Sigmoid colon (tissue), 7 donors: ENCODE measurements at places on chromosomes 1 and 21. TPM values are rescaled to one million over a fixed set of nuclear protein-coding genes. Genes with fewer than 3 reads are reported as not detected.
A peak's percentile ranks its signal among the peaks of the same experiment; 100 is the strongest.

DNA sequence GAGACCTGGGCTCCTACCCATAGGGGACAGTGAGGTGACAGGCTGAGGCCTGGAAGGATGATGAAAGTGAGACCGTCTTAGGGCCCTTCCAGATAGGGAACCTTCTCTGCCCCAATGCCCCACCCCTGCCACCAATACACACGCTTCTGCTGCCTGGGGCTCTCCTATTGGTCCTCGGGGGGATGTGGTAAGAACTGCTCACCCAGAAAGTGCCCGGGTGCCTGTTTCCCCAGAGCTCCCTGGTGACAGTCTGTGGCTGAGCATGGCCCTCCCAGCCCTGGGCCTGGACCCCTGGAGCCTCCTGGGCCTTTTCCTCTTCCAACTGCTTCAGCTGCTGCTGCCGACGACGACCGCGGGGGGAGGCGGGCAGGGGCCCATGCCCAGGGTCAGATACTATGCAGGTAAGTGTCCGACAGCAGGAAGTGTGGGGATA is 948 bp downstream of the SEMA4A start:
- H3K4me3 ChIP-seq: no peak overlapping the region
- H3K27me3 ChIP-seq: peaks cover 18% of the 10 kb centered on the region
- no peak for DNase-seq
- H3K27ac ChIP-seq: no peak overlapping the region
- H3K4me1 ChIP-seq: no peaks in the 10 kb centered on the region
- H3K36me3 ChIP-seq: no peaks in the 10 kb centered on the region

DNA sequence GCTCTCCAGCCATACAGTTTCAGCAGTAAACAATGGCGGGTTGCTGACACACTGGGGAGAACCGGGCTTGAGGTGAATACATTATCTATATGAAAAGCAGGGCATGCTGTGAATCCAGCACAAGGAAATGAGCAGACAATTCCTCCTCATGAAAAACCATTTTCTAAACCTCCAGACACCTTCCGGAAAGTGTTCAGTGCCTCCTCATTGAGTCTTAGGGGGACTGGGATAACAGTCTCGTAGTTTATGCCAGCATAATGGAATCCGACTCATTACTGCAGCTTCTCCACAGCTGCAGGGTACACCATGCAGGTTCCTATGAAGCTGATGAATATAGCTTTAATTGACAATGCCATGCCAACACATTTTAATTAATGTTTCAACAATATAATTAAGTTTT is 284.1 kb downstream of the BACH1 start:
- H3K27ac ChIP-seq: no peak overlapping the region
- no peak for DNase-seq
- no peaks in the 10 kb centered on the region for H3K36me3 ChIP-seq

DNA sequence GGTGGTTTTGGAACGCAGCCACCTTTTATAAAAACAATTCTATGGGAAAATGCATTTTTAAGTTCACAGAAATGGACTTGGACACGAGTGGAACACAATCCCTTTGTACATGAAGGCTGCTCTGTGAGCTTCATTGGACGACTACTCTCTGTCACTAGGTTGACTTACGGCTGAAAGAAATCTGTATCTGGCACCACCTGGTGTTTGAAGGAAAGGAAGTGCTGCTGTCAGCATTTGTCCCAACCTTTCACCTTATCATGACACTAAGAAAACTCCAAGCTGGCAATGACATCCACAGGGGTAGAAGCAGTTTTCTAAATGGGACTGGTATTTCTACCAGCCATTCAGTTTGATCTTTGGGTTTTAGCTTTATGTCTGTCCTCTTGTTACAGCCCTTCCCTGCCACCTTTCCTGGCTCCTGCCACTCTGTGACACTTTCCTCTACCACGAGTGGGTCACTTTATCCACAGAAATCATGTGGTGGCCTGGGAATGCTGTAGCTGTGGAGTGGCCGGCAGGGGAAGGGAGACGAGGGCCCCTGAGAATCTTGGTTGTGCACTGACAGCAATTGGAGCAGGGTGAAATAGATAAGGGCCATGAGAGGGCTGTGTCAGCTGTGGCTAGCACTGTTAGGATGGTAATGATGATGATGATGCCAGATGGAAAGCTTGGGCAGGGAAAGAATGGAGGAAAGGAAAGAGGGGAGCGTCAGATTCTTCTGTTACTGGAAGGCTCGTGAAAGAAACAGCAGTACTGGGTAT is 85.2 kb downstream of the TBX19 start:
- H3K4me1 ChIP-seq: peaks cover 10% of the 10 kb centered on the region
- no peak overlapping the region for H3K27ac ChIP-seq
- H3K27me3 ChIP-seq: no peaks in the 10 kb centered on the region
- no peak for DNase-seq

DNA sequence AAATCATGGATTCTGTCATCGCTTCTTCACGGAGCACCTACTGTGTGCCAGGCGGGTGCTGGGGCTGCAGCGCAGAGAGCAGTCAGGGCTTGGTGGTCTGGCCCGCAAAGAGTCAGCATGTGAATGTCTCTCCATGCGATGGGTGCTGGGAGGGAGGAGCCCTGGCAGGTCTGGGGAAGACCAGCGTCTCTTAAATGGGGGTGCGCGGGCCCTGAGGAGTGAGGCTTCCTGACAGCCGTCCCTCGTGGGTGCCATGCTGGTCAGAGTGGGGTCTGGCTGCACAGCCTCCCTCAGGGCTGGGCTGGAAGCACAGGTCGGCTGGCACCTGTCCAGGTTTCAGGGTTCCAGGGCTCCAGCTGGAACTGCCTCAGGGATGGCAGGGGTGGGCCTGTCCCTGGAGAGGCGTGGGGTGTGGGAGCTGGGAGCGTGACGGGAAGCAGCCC is 18.5 kb downstream of the TP73 start:
- no peak overlapping the region for H3K27ac ChIP-seq
- DNase-seq: peak; percentile 50
- H3K4me1 ChIP-seq: no peaks in the 10 kb centered on the region
- H3K4me3 ChIP-seq: no peak overlapping the region
- H3K27me3 ChIP-seq: peaks cover 61% of the 10 kb centered on the region

The HLX gene
- 36.7 TPM for total RNA-seq

DNA sequence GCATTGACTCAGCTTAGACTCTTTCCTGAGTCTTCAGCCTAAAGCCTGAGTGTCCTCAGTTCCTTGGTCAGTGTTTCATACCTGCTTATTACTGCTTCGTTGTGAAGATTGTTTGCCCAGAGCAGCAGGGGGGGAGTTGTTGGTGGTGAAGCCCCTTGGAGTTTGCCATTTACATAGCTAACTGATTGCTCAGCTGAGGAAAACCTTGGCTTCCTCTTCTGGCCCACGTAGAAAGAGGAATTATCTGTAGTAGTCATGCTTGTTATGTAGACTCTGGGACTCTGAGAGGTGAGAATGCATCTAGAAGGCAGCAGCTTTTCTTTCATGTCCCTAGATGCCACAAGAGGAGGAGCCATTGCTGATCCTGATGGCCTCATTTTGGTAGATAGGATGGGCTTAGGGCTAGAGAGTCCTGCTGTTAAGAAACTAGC is 125.9 kb downstream of the MAST2 start:
- H3K27me3 ChIP-seq: no peaks in the 10 kb centered on the region
- H3K4me1 ChIP-seq: peaks cover 7% of the 10 kb centered on the region
- H3K4me3 ChIP-seq: no peak overlapping the region
- H3K36me3 ChIP-seq: no peaks in the 10 kb centered on the region
- H3K27ac ChIP-seq: peak overlapping the region; percentile 8

DNA sequence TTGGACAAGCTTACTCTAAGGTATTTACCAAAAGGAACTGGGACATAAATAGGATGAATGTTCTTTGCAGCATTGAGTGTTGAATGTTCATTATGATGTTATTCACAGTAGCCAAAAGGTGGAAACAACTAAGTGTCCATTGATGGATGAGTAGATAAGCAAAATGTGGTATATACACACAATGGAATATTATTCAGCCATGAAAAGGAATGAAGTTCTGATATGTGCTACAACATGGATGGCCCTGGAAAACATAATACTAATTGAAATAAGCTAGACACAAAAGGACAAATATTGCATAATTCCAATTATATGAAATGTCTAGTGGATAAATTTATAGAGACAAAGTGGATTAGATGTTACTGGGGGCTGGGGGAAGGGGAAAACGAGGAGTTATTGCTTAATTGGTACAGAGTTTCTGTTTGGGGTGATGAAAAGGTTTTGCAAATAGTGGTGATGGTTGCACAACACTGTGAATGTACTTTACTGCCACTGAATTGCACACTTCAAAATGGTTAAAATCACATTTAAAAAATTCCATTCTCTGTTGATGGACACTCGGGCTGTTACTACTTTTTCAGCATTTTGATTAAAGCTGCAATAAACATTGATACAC is 2.9 kb downstream of the MTARC1 start:
- DNase-seq: no peak
- peaks cover 36% of the 10 kb centered on the region for H3K4me1 ChIP-seq
- no peaks in the 10 kb centered on the region for H3K27me3 ChIP-seq
- no peak overlapping the region for H3K4me3 ChIP-seq
- H3K27ac ChIP-seq: no peak overlapping the region

GRCh38 chr21:17196623-17197022 is 316.2 kb upstream of the CXADR start:
- no peaks in the 10 kb centered on the region for H3K27me3 ChIP-seq
- peaks cover 15% of the 10 kb centered on the region for H3K4me1 ChIP-seq
- no peak for DNase-seq
